Vagina (tissue), 2 donors: ENCODE measurements at places on chromosomes 3 and 15. TPM values are rescaled to one million over a fixed set of nuclear protein-coding genes. Genes with fewer than 3 reads are reported as not detected.

- H3K4me3 ChIP-seq: no peak overlapping the region
- no peak for DNase-seq
- no peaks in the 10 kb centered on the region for H3K27me3 ChIP-seq
- no peaks in the 10 kb centered on the region for H3K36me3 ChIP-seq
These were observed 318.9 kb upstream of the IL12A start for GRCh38 chr3:159669766-159670165.

DNA sequence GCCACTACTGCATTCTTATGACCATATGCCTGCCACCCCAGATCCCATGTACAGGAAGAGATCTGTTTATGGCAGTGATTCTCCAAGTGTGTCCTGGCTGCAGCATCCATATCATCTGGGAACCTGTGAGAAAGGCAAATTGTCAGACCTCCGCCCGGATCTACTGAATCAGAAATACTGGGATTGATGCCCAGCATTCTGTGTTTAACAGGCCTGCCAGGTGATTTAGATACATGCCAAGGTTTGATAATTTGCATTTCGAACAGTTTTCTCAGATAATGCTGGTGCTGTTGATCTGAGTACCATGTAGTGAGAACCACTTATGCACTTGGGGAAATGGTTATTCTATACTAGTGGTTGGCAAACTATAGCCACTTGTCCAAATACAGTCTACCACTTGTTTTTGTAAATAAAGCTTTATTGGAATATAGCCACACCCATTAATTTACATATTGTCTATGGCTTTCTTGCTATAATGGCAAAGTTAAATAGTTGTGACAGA lies 165.4 kb downstream of the SSR3 start:
- H3K4me3 ChIP-seq: no peak overlapping the region
- H3K4me1 ChIP-seq: no peaks in the 10 kb centered on the region
- no peak for DNase-seq
- H3K27ac ChIP-seq: no peak overlapping the region

DNA sequence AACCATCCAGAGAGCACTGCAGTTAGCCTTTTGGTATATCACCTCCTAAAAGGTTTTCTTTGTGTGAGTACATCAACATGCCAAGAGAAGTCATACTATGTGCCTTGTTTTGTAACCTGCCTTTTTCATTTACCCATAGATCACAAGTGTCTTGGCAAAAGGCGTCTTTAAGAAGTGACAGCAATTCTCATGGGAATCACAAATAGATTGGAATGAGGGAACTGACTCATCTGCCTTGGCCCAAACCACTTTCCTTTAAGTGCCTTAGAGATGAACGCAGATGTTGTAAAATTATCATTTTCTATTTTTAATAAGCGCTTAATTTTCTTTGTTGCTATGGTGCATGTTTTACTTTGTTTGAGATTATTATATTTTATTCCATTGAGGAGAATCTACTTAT lies 20.7 kb upstream of the POMGNT2 start:
- no peak overlapping the region for H3K27ac ChIP-seq
- no peak for DNase-seq
- no peaks in the 10 kb centered on the region for H3K27me3 ChIP-seq
- H3K4me3 ChIP-seq: no peak overlapping the region

Gene GBE1
- 25.0 TPM for total RNA-seq

Gene DNAJA4
- 26.5 TPM for total RNA-seq

DNA sequence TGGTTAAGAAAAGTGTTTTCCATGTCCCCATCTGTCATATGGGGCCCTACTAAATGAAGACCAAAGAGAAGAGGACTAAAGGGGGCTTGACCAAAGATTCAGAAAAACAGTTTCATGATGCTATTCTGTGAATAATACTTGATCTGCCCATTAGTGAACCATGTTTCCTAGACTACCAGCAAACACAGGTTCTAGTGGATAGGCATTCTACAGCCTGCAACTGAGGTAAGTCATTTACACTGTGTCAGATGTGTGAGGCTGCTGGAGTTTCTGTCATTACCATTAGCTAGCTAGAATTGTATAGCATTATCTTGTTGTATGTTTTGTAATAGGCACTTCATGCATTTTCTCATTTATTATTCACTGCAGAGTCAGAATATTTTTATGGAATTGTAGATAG lies 6.6 kb downstream of the GPR171 start:
- no peaks in the 10 kb centered on the region for H3K36me3 ChIP-seq
- no peaks in the 10 kb centered on the region for H3K27me3 ChIP-seq
- H3K4me1 ChIP-seq: no peaks in the 10 kb centered on the region
- H3K4me3 ChIP-seq: no peak overlapping the region

Gene C3orf80
- total RNA-seq: not detected

DNA sequence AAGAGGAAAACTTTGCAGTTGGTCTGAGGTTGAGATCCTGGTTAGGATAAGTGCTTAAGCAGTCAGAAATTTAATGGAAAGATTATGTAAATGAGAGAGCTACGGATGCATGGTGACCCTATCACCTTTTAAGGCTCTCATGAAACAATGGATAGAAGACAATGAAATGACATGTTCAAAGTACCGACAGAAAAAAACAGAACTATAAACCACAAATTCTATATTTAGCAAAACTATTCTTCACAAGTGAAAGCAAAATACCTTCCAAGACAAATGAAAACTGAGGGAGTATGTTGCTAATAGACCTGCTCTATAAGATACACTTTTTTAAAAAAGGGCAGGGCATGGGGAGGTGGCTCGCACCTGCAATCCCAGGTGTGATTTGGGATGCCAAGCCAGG lies 32.2 kb downstream of the DNAAF4 start:
- H3K4me3 ChIP-seq: no peak overlapping the region
- H3K36me3 ChIP-seq: no peaks in the 10 kb centered on the region
- H3K27me3 ChIP-seq: no peaks in the 10 kb centered on the region
- no peak for DNase-seq
- no peaks in the 10 kb centered on the region for H3K4me1 ChIP-seq
- no peak overlapping the region for H3K27ac ChIP-seq

- no peak for DNase-seq
- H3K36me3 ChIP-seq: no peaks in the 10 kb centered on the region
- no peak overlapping the region for H3K4me3 ChIP-seq
- peaks cover 46% of the 10 kb centered on the region for H3K4me1 ChIP-seq
- H3K27me3 ChIP-seq: no peaks in the 10 kb centered on the region
These were observed 16.3 kb downstream of the TMEM43 start for GRCh38 chr3:14141144-14141543.

DNA sequence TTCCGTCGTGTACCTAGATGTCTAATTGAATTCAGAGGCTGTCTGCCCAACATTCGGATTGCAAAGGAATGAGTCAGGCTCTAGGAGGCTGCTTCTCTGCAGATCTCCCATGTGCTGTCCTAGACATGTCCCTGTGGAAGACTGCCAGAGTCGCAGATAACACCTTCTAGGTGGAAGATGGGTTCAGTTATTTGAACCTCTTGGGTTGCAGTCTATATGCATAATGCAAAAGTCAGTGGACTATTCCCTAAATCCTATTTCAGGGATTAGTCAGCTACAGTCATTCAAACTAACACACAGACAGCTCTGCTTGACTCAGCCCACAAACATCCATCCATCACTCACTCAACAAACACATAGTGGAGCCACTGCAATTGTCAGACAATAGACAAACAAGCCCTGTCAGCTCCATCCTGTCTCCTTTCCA lies 300.0 kb upstream of the CTNNB1 start:
- H3K4me3 ChIP-seq: no peak overlapping the region
- no peaks in the 10 kb centered on the region for H3K36me3 ChIP-seq
- no peaks in the 10 kb centered on the region for H3K27me3 ChIP-seq

Gene KBTBD13
- not detected for total RNA-seq

- H3K27ac ChIP-seq: no peak overlapping the region
- no peak for DNase-seq
- no peaks in the 10 kb centered on the region for H3K36me3 ChIP-seq
- no peaks in the 10 kb centered on the region for H3K27me3 ChIP-seq
- H3K4me1 ChIP-seq: no peaks in the 10 kb centered on the region
- H3K4me3 ChIP-seq: no peak overlapping the region
These were observed 407.1 kb upstream of the CFAP20DC start for GRCh38 chr3:59456852-59457485.

Gene SEMA3B
- 32.9 TPM for total RNA-seq

Gene CDC25A
- total RNA-seq: 8.8 TPM

GRCh38 chr3:186642014-186642413 lies 1.8 kb downstream of the FETUB start:
- no peaks in the 10 kb centered on the region for H3K27me3 ChIP-seq
- H3K4me1 ChIP-seq: peaks cover 14% of the 10 kb centered on the region
- no peak for DNase-seq
- H3K4me3 ChIP-seq: no peak overlapping the region

- H3K4me1 ChIP-seq: no peaks in the 10 kb centered on the region
- no peak overlapping the region for H3K4me3 ChIP-seq
- no peak for DNase-seq
These were observed 910.1 kb downstream of the MCTP2 start for GRCh38 chr15:95141486-95141885.

DNA sequence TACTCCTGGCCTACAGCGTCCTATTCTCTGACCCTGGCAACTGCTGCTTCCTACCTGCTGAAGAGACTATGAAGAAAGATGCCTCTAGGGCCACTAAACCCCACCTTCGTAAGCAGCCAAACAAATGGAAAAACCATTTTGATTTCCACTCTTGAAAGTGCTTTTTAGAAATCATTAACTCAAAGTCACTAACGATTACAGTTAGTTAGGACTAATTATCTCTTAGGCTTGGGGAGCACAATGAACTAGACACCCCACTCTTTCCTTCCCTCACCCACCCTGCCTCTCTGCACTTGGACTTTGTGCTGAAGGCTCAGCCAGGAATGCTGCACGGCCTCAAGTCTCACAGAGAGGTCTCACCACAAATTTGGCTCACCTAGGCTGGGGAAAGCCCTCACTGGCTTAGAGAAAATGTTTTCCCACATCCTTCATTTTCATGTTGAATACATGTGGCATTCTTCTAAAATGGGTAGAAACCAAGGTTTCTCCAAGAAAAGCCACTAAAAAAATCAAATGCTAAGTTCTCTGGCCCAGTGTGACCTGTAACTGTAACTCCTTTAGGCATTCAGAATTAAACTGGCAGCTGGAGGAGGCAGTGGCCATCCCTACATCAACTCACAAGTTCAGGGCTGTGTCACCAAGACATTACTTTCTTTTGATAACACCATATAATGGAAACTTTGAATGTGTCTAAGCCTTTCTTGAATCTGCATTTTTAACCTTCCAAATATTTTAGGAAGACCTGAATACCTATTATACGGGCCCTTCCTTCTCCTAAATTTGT lies 47.1 kb downstream of the NPTN start:
- H3K27me3 ChIP-seq: no peaks in the 10 kb centered on the region
- H3K36me3 ChIP-seq: no peaks in the 10 kb centered on the region
- no peaks in the 10 kb centered on the region for H3K4me1 ChIP-seq
- no peak overlapping the region for H3K27ac ChIP-seq
- H3K4me3 ChIP-seq: no peak overlapping the region
- no peak for DNase-seq

DNA sequence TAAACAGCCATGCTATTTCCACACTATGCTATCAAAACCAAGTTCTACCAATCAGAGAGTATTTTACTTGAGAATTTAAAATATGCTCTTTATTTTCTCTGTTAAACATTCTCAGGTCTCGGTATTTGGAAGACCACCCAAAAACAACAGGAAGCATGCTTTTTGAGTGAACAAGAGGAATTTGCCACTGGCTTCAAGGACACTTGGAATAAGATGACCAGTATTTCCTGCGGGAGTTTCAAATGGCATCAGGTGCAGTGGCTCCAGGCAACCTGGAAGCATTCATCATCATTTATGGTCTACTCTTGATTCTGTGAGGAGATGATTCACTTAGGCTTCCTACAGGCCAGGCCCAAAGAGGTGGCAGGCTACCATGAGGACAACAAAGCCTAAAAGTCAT lies 305.7 kb upstream of the ATP11B start:
- H3K4me3 ChIP-seq: no peak overlapping the region
- no peak overlapping the region for H3K27ac ChIP-seq
- no peaks in the 10 kb centered on the region for H3K4me1 ChIP-seq
- no peak for DNase-seq
- no peaks in the 10 kb centered on the region for H3K36me3 ChIP-seq
- H3K27me3 ChIP-seq: no peaks in the 10 kb centered on the region

- H3K27ac ChIP-seq: no peak overlapping the region
- H3K36me3 ChIP-seq: no peaks in the 10 kb centered on the region
- no peaks in the 10 kb centered on the region for H3K27me3 ChIP-seq
- no peak for DNase-seq
These were observed 28.2 kb upstream of the GOLGA6C start for GRCh38 chr15:75230016-75230343.

DNA sequence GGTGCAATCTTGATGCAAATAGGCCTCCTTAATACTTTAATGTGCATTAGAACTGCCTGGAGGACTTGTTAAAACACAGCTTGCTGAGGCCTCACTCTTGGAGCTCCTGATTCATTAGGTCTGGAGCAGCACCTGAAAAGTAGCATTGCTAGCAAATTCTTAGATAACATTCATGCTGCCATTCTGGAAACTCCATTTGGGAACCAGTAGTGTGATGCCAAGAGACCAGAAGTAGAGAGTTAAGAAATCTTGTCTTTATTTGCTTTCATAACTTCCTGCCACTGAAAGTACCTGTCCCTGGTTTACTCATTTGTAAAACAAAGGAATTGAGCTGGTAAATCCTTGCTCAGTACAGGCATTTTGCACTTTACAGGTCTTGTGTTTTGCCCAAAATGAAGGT lies 72.0 kb downstream of the RAP2B start:
- H3K4me3 ChIP-seq: no peak overlapping the region
- no peaks in the 10 kb centered on the region for H3K27me3 ChIP-seq
- peak overlapping the region; percentile 43 for H3K27ac ChIP-seq
- peaks cover 13% of the 10 kb centered on the region for H3K4me1 ChIP-seq

Gene CAND2
- total RNA-seq: 12.5 TPM

Gene C3orf85
- not detected for total RNA-seq
